ENCODE measurements at places on chromosomes 12 and 14. TPM values are rescaled to one million over a fixed set of nuclear protein-coding genes. Genes with fewer than 3 reads are reported as not detected.

- peaks cover 4% of the 10 kb centered on the region for H3K4me1 ChIP-seq
- no peaks in the 10 kb centered on the region for H3K36me3 ChIP-seq
- no peak for DNase-seq
- H3K27me3 ChIP-seq, result no peaks in the 10 kb centered on the region
These were observed 27.0 kb upstream of the RCOR1 start for GRCh38 chr14:102565331-102565887.

DNA sequence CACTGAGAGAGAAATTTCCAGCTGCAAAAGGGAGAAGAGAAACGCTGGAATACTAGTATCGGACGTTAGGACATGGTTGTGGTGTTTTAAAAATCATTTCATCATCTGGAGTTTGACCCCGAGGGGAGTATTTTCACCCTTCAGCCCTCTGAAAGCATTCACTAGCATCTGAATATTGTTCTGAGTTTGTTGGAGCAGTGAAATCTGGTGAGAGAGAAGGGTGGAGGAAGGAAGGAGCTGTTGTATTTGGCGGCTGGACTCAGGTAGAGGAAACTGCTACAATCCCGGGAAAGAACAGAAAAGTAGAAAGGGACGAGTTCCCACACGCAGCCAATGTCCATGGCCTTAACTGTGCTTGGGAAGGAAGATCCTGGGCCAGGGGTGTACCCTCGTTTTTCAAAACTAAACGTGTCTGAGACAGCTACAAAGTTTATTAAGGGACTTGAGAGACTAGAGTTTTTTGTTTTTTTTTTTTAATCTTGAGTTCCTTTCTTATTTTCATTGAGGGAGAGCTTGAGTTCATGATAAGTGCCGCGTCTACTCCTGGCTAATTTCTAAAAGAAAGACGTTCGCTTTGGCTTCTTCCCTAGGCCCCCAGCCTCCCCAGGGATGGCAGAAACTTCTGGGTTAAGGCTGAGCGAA lies 896 bp upstream of the CDKN1B start:
- no peak for DNase-seq
- H3K4me1 ChIP-seq, result peaks cover 5% of the 10 kb centered on the region
- H3K27ac ChIP-seq, result peak overlapping the region; percentile 82
- no peaks in the 10 kb centered on the region for H3K27me3 ChIP-seq
- peak overlapping the region; percentile 96 for H3K4me3 ChIP-seq

GRCh38 chr14:32121948-32122347 lies 44.8 kb downstream of the ARHGAP5 start:
- no peak overlapping the region for H3K27ac ChIP-seq
- H3K4me1 ChIP-seq, result no peaks in the 10 kb centered on the region
- no peak for DNase-seq
- H3K4me3 ChIP-seq, result no peak overlapping the region

DNA sequence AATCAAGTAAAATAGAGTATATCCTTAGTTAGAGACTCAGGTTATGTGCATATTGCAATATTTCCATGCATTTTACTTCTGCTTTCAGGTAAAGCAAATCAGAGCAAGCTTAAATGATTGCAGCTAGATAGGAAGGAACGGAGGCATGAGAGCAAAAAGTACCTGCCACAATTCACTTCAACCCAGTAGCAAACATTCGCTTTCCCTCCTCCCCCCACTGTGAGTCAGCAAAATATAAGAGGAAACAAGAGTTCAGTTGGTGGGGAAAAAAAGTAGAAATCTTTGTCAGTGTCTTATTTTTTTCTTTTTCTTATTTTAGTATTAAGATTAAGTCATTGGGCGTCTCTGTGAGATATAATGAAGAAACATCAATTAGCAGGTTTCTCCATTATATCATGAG lies 475.4 kb downstream of the NPAS3 start:
- no peak overlapping the region for H3K4me3 ChIP-seq
- no peak overlapping the region for H3K27ac ChIP-seq
- H3K36me3 ChIP-seq, result no peaks in the 10 kb centered on the region
- no peaks in the 10 kb centered on the region for H3K27me3 ChIP-seq
- peaks cover 4% of the 10 kb centered on the region for H3K4me1 ChIP-seq
- DNase-seq, result no peak

The KRT71 gene
- not detected for polyA plus RNA-seq

- DNase-seq, result no peak
- H3K27ac ChIP-seq, result no peak overlapping the region
- no peaks in the 10 kb centered on the region for H3K4me1 ChIP-seq
- H3K4me3 ChIP-seq, result no peak overlapping the region
- no peaks in the 10 kb centered on the region for H3K27me3 ChIP-seq
These were observed 30.1 kb downstream of the CDKN1B start for GRCh38 chr12:12747278-12747677.

DNA sequence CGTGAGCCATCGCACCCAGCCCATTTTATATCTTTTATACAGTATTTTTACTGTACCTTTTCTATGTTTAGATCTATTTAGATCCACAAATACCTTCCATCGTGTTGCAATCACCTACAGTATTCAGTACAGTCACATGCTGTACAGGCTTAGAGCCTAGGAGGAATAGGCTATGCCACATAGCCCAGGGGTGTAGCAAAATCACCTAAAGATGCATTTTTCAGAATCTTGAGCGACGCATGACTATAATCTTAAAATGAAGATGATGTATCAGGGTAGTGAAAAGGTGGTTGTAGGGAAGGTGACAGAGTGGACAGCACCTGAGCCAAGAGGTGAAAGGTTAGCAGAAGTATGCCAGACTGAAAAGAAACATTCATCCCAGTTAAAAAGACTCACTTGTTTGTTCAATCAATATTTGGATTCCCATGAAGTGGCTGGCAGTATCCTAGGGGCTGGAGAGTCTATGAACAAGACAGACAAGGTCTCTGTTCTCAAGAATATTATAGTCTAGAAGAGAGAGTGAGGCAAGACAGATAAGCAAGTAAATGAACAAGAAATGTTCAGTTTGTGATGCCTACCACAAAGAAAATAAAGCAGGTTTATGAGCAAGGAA lies 3.6 kb downstream of the SPRING1 start:
- peaks cover 3% of the 10 kb centered on the region for H3K4me1 ChIP-seq
- H3K4me3 ChIP-seq, result no peak overlapping the region

- no peak for DNase-seq
- no peak overlapping the region for H3K4me3 ChIP-seq
- H3K27ac ChIP-seq, result no peak overlapping the region
- no peaks in the 10 kb centered on the region for H3K36me3 ChIP-seq
- H3K4me1 ChIP-seq, result no peaks in the 10 kb centered on the region
- no peaks in the 10 kb centered on the region for H3K27me3 ChIP-seq
These were observed 444.8 kb downstream of the RGS6 start for GRCh38 chr14:72377016-72377415.

GRCh38 chr14:50601394-50601793 lies 41.4 kb downstream of the ATL1 start:
- H3K27me3 ChIP-seq, result no peaks in the 10 kb centered on the region
- DNase-seq, result no peak
- no peak overlapping the region for H3K27ac ChIP-seq
- H3K4me3 ChIP-seq, result no peak overlapping the region
- peaks cover 4% of the 10 kb centered on the region for H3K4me1 ChIP-seq

The NFE2 gene
- polyA plus RNA-seq, result 6.1 TPM

The SMAGP gene
- 13.9 TPM for polyA plus RNA-seq

GRCh38 chr14:71384007-71384845 lies 477.0 kb downstream of the PCNX1 start:
- no peaks in the 10 kb centered on the region for H3K36me3 ChIP-seq
- no peak overlapping the region for H3K27ac ChIP-seq
- DNase-seq, result no peak
- no peak overlapping the region for H3K4me3 ChIP-seq
- H3K27me3 ChIP-seq, result no peaks in the 10 kb centered on the region

- peak; percentile 77 for DNase-seq
- H3K4me3 ChIP-seq, result no peak overlapping the region
- H3K27ac ChIP-seq, result no peak overlapping the region
- H3K36me3 ChIP-seq, result no peaks in the 10 kb centered on the region
- no peaks in the 10 kb centered on the region for H3K27me3 ChIP-seq
- H3K4me1 ChIP-seq, result peaks cover 2% of the 10 kb centered on the region
These were observed 80.0 kb downstream of the NTF3 start for GRCh38 chr12:5511644-5512600.

The E2F7 gene
- 8.8 TPM for polyA plus RNA-seq

DNA sequence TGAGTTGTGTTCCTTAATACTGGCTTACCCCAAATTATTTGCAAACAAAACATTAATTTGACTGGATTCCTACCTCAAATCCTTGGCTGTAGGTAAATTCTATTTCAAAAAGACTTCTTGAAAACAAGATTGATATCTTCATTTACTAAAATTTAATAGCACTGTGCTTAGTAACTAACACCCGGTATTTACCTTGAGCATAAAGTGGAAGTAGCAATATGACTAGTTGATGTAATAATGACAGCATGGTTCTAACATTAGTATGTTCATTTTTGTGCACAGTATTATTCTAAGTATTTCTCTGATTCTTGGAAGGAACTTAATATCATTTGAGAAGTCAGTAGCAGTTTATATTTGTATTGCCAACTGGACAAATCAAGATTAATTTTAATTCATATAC lies 96.8 kb downstream of the PPHLN1 start:
- no peaks in the 10 kb centered on the region for H3K36me3 ChIP-seq
- H3K27ac ChIP-seq, result no peak overlapping the region
- no peaks in the 10 kb centered on the region for H3K27me3 ChIP-seq

- no peak overlapping the region for H3K4me3 ChIP-seq
- no peaks in the 10 kb centered on the region for H3K4me1 ChIP-seq
- H3K27me3 ChIP-seq, result no peaks in the 10 kb centered on the region
These were observed 17.0 kb downstream of the RHOF start for GRCh38 chr12:121776190-121777098.

The GPR84 gene
- 0.09 TPM for polyA plus RNA-seq

GRCh38 chr14:77603654-77604255 lies 12.7 kb downstream of the SPTLC2 start:
- H3K27me3 ChIP-seq, result no peaks in the 10 kb centered on the region
- peaks cover 2% of the 10 kb centered on the region for H3K4me1 ChIP-seq
- no peak overlapping the region for H3K27ac ChIP-seq
- no peak overlapping the region for H3K4me3 ChIP-seq
- DNase-seq, result no peak
- H3K36me3 ChIP-seq, result no peaks in the 10 kb centered on the region

GRCh38 chr14:81366884-81367283 lies 33.2 kb downstream of the STON2 start:
- no peak overlapping the region for H3K4me3 ChIP-seq
- no peaks in the 10 kb centered on the region for H3K36me3 ChIP-seq
- no peak overlapping the region for H3K27ac ChIP-seq
- no peak for DNase-seq

The SLCO1B1 gene
- not detected for polyA plus RNA-seq

- H3K4me3 ChIP-seq, result no peak overlapping the region
- no peaks in the 10 kb centered on the region for H3K27me3 ChIP-seq
- no peaks in the 10 kb centered on the region for H3K36me3 ChIP-seq
- H3K27ac ChIP-seq, result no peak overlapping the region
- DNase-seq, result no peak
- H3K4me1 ChIP-seq, result no peaks in the 10 kb centered on the region
These were observed 210.4 kb downstream of the SPTSSA start for GRCh38 chr14:34251662-34252061.

GRCh38 chr12:104426926-104427546 lies 29.7 kb upstream of the CHST11 start:
- H3K27ac ChIP-seq, result no peak overlapping the region
- H3K4me1 ChIP-seq, result no peaks in the 10 kb centered on the region
- H3K4me3 ChIP-seq, result no peak overlapping the region
- no peak for DNase-seq
- no peaks in the 10 kb centered on the region for H3K36me3 ChIP-seq

The TBC1D30 gene
- 2.8 TPM for polyA plus RNA-seq

- H3K4me3 ChIP-seq, result no peak overlapping the region
- no peak overlapping the region for H3K27ac ChIP-seq
- DNase-seq, result no peak
- H3K36me3 ChIP-seq, result no peaks in the 10 kb centered on the region
- no peaks in the 10 kb centered on the region for H3K4me1 ChIP-seq
- H3K27me3 ChIP-seq, result no peaks in the 10 kb centered on the region
These were observed 117.9 kb downstream of the PDE3A start for GRCh38 chr12:20486233-20486632.

The YEATS4 gene
- polyA plus RNA-seq, result 35.7 TPM

The AP5M1 gene
- polyA plus RNA-seq, result 14.8 TPM

DNA sequence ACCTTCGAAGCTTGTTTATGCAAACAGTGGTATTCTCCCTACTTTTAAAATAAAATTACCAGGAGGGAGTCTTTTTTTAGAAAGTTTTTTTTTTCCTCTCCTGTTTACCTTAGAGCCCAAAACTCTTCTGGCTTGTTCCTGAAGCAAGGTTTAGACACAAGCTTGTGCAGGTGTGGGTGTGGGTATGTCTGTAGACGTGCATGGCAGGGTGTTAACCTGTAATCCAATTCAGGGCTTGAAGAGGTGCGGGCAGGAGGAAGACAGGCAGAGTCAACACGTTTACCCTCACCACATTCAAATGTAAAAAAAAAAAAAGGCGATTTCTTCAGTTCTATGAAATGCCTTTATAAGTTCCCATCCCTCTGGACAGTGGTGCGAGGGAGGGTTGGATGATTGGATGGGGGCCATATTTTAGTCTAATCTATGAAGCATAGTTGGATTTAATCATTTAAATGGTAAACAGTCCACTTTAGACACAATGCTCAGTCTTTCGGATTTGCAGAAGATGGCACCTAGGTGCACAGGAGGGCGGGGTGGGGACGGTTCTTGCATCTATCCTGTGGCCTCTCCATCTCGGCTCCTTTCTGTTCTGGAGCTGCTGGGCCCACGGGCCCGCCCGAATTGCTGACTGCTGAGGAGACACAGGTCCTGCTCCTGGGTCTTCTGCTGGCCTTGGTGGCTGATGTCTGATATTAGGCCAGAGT lies 982 bp upstream of the NINJ2 start:
- no peak overlapping the region for H3K27ac ChIP-seq
- H3K4me1 ChIP-seq, result no peaks in the 10 kb centered on the region
- H3K4me3 ChIP-seq, result no peak overlapping the region
- H3K27me3 ChIP-seq, result no peaks in the 10 kb centered on the region

DNA sequence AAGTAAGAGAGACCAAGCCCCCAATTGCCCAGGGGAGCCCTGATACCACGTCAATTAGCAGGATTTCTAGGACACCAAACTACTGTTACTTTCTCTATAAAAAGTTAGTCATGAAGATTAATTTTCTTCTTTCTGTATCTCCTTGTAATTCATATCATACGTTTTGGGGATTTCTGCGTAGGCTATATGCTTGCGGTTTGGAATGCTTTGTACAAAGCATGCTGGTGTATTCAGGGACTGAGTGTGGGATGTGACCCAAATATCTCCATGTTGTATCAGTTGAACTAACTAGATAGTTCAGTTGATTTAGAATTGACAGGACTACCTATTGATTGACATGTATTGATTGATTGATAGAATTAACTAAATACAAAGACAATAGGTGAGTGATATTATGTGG lies 7.7 kb downstream of the GPR33 start:
- H3K4me1 ChIP-seq, result no peaks in the 10 kb centered on the region
- no peaks in the 10 kb centered on the region for H3K27me3 ChIP-seq
- no peaks in the 10 kb centered on the region for H3K36me3 ChIP-seq
- no peak for DNase-seq

GRCh38 chr14:93076755-93077154 lies 39.0 kb downstream of the ITPK1 start:
- no peak for DNase-seq
- H3K4me1 ChIP-seq, result no peaks in the 10 kb centered on the region
- H3K4me3 ChIP-seq, result no peak overlapping the region
- H3K36me3 ChIP-seq, result no peaks in the 10 kb centered on the region
- H3K27ac ChIP-seq, result no peak overlapping the region

The ACVRL1 gene
- 0.35 TPM for polyA plus RNA-seq

- H3K36me3 ChIP-seq, result no peaks in the 10 kb centered on the region
- H3K4me1 ChIP-seq, result peaks cover 8% of the 10 kb centered on the region
- H3K27ac ChIP-seq, result no peak overlapping the region
- no peak overlapping the region for H3K4me3 ChIP-seq
These were observed 5.1 kb upstream of the SLC38A2 start for GRCh38 chr12:46377678-46378077.

- H3K4me3 ChIP-seq, result peak overlapping the region; percentile 73
- no peaks in the 10 kb centered on the region for H3K36me3 ChIP-seq
- H3K27ac ChIP-seq, result no peak overlapping the region
- H3K27me3 ChIP-seq, result no peaks in the 10 kb centered on the region
- DNase-seq, result no peak
- peaks cover 5% of the 10 kb centered on the region for H3K4me1 ChIP-seq
These were observed 536 bp upstream of the DAAM1 start for GRCh38 chr14:59187802-59188460.

Measured in H1 (cell line).